ENCODE measurements at places on chromosomes 6 and 20. TPM values are rescaled to one million over a fixed set of nuclear protein-coding genes. Genes with fewer than 3 reads are reported as not detected.

CNR1 gene
- total RNA-seq = 20.4 TPM

GRCh38 chr6:33983109-33983716 is 162.7 kb downstream of the GRM4 start:
- no peak for DNase-seq

CD93 gene
- total RNA-seq = 0.10 TPM

CPNE5 gene
- total RNA-seq = 49.8 TPM

DNA sequence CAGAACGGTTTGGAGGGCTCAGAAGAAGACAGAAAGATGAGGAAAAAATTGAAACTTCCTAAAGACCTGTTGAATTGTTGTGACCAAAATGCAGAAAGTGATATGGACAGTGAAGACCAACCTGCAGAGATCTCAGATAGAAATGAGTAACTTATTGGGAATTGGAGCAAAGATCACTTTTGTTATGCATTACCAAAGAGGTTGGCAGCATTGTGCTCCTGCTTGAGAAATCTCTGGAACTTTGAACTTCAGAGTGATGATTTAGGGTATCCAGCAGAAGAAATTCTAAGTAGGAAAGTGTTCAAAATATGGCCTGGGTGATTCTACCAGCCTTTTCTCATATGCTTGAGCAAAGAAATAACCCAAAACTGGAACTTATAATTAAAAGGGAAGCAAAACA is 136.0 kb downstream of the GJA1 start:
- no peak for DNase-seq

- no peak for DNase-seq
Observed at GRCh38 chr20:24633521-24633920, 164.1 kb downstream of the SYNDIG1 start.

GRCh38 chr6:166305562-166306117 is 2.6 kb downstream of the PRR18 start:
- no peak for DNase-seq

DNA sequence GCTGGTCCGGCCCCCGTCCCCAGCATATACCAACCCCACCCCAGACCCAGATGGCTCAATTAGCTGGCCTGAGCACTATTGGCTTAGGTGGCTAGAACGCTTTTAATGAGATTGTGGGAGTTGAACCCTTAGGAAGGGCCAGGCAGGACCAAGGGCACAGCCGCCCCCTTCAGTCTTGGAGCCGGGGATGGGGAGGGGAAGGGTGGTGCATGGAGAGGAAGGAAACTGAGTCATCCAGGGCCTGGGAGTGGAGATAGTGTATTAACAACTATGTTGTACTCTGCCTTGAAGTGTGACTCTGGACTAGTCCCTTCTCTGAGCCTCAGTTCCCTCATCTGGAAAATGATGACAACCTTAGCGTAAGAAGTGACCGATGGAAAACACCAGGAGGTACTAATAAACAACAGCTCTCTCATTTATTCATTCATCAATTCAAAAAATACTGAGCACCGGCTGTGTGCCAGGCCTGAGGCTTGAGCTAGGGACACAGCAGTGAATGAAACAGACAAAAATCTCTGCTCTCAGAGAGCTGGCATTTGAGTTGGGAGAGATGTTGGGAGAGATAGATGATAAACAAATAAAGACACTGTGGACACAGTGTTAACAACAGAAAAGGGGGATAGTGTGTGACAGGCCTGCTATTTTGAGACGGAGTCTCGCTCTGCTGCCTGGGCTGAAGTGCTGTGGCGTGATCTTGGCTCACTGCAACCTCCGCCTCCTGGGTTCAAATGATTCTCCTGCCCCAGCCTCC is 11.5 kb downstream of the PEDS1 start:
- DNase-seq = no peak

- DNase-seq = no peak
Observed at GRCh38 chr20:32516583-32517517, 68.3 kb downstream of the NOL4L start.

DNA sequence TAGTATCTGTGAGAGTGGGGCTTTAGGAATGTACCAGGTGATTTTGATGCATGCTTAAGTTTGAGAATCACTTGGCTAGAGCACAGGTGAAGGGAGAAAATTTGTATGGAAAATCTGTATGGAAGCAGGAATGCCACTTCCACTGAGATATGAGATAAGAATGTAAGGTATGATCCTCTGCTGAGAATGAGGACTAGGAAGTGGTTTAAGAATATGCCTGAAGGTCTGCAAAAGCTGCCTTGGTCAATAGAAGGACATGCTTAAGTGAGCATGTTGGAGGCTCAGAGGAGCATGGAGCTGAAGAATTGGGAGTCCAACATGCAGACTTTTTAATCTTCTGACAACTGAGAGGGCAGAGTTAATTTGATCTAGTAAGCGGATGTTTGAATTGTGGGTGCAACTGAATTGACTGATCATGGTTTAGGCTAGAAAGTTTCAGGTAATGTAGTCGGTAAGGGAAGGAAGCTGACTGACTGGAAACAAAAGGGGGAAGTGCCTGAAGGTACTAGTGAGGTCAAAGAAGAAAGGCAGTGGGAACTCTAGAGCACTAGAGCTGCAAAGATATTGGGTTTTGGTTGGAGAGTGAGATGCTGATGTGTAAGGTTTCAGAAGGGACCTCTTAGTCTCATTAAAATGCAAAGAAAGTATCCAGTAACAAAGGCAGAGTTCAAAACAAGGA is 28.6 kb upstream of the NOTCH4 start:
- DNase-seq = peak; percentile 58

VIP gene
- total RNA-seq = not detected

DNA sequence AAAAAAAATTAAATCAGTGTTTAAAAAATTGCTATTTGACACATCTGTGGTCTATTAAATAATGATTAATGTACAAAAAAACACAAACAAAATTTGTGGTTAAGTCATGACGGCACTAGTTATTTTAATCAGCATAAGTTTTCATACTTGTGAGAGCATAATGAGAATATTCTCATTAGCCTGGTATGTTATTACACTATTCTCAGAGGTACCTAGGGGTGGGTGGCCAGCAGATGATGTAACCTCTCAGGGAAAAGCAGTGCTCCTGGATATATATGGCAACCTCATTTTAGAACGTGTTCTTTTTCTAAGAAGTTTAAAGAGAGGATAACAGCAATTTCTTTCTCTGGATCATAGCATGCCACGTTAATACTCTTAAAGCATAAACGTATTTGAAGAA is 109.2 kb downstream of the GJA1 start:
- no peak for DNase-seq

EYA2 gene
- 1.8 TPM for total RNA-seq

DNA sequence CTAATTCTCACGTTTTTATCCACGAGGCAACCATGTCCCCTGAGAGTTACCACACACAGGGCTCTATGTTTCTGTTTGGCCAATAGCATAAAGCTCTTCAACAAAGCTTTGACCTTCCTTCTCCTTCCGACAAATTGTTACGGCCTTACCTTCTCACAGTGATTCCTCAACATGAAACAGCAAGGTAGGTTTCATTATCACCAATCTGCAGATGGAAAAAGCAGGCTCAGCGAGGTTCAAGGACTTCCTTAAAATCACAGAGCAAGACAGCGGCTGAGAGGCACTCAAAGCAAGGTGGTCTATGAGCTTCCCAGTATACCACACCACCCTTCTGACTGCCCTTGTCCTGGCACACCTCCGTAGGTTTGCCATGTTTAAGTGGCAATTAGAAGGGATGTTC is 360.0 kb downstream of the CD83 start:
- DNase-seq = no peak

EPHA7 gene
- not detected for total RNA-seq

GRCh38 chr6:8930009-8930408 is 494.7 kb upstream of the SLC35B3 start:
- no peak for DNase-seq

GRCh38 chr6:141848029-141848890 is 284.5 kb upstream of the GJE1 start:
- no peak for DNase-seq

BNIP5 gene
- total RNA-seq = 0.10 TPM

DNA sequence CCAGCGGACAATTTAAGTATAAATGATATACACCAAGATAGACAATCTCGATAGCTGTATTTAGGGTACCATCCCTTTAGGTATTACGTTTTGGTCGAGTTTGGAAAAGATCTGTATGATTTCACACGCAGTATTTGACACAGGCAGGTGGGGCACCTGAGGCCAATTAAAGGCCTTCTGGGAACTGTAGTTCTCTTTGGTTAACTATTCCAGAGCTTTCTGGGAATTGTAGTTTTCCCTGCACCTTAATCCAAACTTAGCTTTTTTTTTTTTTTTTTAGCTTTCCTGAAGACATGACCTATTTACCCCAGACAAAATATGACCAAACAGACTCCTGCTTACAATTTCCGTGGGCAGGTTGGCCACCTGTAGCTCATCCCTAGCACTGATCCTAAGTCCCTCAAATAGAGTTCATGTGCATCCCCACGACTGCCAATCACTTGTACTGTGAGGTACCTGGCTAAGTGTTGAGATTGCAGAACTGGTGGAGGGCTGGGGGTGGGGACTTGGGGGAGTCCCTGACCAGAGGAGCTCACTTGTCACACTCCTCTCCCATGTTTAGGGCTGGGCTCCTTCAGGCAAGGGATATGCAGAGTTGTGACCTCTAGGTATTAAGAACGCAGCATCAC is 999 bp upstream of the EHMT2 start:
- peak; percentile 76 for DNase-seq

GRCh38 chr20:48690888-48691287 is 136.9 kb downstream of the PREX1 start:
- no peak for DNase-seq

ABCC10 gene
- 84.2 TPM for total RNA-seq

GRCh38 chr6:149884215-149884614 is 13.7 kb downstream of the RAET1E start:
- DNase-seq = no peak

GRCh38 chr6:155534678-155535077 is 79.0 kb upstream of the NOX3 start:
- no peak for DNase-seq

EFCAB8 gene
- 3.8 TPM for total RNA-seq

HELZ2 gene
- total RNA-seq = 53.7 TPM

REV3L gene
- total RNA-seq = 47.4 TPM

DNA sequence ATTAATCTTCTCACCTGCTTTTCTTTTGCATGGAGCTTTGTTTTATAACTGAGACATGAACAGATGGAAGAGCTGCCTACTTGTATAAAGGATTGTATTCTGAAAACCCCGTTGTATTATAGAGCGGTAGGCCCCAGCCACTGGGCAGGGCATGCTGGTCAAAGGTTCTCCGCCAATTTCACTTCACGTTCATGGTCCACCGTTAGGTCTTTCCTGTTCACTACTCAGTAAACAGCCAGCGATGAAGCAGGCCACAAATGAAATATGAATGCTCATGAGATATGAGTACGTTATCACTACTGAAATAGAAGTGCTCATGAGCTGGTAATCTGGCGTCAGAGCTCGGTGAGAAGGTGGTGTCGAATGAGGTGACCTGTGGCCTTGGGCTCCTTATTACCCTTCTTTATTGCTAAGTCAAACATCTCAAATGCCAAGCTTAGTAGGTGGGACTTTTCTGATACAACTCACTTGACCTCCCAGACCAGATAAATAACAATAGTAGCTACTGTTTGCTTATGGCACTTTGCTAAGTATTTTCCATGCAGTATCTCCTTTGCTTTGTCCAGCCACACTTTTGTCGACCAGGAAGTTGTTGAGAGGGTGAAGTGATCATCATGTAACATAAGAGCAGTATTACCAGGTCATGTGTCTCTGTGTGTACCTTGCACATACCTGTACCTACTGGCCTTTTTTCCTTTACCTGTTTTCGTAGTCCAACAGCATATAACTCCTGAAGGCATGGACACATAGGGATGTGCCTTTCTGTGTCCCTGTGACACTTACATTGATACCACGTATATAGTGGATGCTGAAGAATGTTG is 16.7 kb downstream of the EDN3 start:
- no peak for DNase-seq

OTOR gene
- total RNA-seq = not detected

ERVFRD-1 gene
- total RNA-seq = not detected

ATP6V1G2 gene
- total RNA-seq = 4.4 TPM

- no peak for DNase-seq
Observed at GRCh38 chr6:30465595-30466306, 23.6 kb upstream of the HLA-E start.

GATA5 gene
- not detected for total RNA-seq

CARMIL1 gene
- 9.0 TPM for total RNA-seq

NR2E1 gene
- total RNA-seq = not detected

DNA sequence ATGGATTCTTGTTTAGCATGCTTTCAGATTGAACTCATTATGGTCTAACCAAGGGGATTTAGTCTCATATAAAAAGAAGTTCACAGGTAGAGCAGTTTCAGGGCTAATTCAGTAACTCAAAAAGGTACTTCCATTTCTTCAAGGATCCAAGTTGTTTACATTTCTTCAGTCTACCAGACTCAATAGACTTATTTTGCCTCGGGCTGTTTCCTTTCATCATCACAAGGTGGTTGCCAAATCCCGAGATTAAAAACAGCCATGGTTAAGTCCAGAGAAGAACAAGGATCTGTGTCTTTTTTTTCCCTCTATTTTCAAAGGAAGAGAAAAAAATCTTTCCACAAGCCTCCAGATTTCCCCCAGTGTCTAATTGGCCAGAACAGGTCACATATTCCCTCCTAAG is 69.8 kb upstream of the SNX9 start:
- DNase-seq = no peak

NINL gene
- total RNA-seq = 5.5 TPM

- DNase-seq = peak; percentile 44
Observed at GRCh38 chr6:34374069-34374468, 18.4 kb downstream of the NUDT3 start.

DNA sequence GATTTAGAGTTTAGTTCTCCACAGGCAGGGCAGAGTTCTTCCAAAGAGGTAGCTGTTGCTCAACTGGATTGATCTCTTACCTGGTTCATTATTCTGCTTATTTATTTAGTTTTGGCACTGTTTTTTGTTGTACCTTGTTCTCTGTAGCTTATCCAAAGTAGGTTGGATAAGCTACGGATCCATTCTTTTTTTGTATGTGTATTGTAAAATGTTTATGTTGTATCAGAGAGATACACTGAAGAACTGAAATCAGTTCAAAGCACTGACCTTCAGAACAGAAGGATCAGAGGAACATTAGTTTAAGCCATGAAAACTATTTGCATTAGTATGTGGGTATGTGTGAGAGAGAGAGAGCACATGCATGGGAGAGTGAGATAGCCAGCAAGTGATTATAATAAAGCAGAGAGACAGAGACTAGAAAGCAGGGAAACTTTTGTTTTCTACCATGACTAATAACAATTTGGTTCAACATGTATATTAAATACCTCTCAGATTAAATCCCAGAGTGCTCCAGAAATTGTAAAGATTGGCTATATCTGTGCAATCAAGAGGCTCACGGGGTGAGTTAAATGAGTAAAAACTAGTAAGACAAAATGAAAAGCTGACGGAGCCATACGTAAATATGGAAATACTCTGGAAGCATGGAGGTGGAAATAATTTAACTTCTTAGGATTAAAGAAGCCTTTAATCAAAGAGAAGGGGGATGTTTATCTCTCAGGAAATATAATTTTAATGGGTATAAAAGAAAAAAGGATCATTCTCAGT is 40.2 kb downstream of the ITCH start:
- no peak for DNase-seq

SLA2 gene
- total RNA-seq = 0.76 TPM

All from B cell (primary cell).